Kidney epithelial cell (primary cell): ENCODE measurements at places on chromosomes 11 and 22.

DNA sequence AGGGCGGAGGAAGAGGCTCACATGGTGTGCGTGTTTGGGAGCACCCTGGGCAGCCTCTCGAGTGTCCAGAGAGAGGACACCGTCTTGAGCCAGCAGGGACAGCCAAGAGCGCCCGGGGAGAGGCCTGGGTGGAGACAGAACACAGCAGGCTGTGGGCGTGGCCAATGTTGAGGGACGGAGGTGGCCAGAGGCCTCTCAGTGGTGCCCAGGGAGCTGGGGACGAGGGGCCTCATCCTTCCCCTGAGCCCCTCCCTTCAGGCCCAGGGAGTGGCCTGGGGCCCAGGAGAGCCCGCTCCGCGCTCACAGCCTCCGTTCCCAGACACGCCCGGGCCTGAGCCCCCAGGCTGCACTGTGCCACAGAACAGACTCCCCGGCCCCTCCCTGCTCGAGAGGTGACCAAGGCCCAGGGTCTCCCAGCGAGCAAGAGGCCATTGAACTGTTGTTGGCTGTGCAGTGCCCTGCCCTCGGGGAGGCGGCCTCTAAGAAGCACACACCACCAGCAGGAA, 48.4 kb downstream of the CDKN1C start:
- no peak for DNase-seq

DNA sequence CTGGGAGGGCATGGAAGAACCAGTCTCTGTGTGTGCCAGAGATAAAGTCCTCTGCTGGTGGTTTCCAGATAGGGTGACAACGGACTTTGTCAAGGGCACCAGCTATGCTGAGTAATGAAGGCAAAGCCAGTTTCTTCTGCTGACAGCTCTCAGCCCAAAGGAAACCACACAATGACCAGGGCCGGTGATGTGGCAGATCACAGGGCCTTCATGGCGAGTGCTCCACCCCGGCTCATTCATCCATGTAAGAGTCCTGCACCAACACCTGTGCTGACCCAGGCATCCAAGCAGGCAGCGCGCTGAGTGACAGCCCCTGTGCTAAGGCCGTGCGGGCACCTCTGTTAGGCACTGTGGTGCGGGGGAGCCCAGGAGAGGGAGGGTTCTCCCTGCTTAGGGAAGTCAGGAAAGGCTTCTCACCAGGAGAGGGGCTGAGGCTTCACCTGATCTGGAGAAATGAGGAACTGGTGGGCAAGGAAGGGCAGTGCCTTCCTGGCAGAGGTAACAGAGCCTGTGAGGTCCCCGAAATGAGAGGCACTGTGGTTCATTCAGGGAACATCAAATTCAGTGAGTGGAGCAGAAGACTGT, 33.8 kb downstream of the TP53I11 start:
- DNase-seq: no peak

- DNase-seq: no peak
Observed at GRCh38 chr11:34787348-34787747, 128.8 kb downstream of the APIP start.

GRCh38 chr22:49482811-49483210, 344.9 kb downstream of the BRD1 start:
- no peak for DNase-seq

DNA sequence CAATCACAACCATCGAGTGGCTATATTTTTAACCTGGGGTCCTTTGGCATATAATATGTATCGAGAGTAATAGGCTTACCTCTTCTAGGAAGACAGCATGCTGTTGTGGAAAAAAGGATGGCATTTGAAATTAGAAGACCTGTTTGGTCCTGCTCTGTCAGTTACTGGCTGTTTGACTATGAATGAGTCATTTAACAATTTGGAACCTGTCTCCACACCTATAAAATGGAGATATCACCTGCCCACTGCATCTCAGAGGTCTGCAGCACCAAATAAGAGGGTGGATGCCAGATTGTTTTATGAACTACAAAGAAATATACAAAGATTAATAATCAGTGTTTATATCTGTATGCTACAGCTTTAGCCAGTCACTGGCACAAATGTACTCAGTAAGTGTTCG, 60.8 kb downstream of the SLC25A17 start:
- DNase-seq: no peak

- no peak for DNase-seq
Observed at GRCh38 chr11:93361435-93361834, 30.9 kb downstream of the DEUP1 start.

- DNase-seq: no peak
Observed at GRCh38 chr11:98561877-98562395, 458.8 kb upstream of the CNTN5 start.

DNA sequence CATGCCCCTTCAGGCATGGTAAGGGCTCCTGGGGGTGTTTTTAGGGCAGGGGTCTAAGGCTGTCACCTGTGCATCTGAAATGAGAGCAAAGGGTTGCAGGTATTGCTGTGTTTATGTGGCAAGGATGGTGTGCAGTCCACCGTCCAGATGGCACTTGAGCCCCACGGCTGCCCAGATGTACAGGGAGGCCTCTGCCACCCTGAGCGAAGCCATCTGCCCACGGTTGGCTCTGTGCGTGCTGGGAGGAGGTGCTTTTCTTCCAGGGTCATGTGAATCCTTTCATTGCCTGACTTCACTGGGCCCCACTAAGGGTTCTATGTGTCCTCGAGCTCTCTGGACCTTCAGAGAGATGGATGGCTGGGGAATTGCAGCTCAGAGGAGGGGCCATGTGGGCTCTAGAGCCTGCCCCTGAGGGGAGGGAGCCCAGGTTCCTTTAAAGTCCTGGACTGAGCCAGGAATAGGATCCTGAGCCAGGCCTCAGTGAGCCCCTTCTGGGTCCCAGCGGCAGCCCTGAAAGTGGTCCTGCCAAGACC, 89.9 kb downstream of the CTTN start:
- DNase-seq: no peak

- DNase-seq: no peak
Observed at GRCh38 chr11:28137366-28137765, 29.2 kb downstream of the METTL15 start.

DNA sequence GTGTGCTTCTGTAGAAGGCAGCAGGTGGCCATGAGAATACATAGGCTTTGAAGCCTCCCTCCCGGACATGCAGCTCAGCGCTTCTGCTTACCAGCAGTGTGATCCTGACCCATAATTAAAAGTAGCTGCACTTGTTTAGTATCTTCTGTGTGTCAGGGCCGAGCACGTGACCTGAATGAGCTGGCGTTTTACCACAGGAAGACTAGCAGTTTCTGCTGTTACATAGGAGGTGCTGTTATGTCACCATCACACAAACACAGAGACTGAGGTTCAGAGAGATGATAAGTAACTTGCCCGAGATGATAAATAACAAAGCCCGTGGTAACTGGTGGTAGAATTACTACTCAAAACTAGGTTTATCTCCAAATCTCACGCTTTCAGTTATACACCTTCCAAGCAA, 329.5 kb downstream of the OPCML start:
- DNase-seq: no peak

GRCh38 chr11:64540428-64540825, 50.6 kb upstream of the SLC22A12 start:
- DNase-seq: no peak

- DNase-seq: no peak
Observed at GRCh38 chr11:113392236-113392921, 4.8 kb downstream of the ANKK1 start.

- DNase-seq: no peak
Observed at GRCh38 chr11:76636826-76637460, 33.6 kb downstream of the LRRC32 start.

GRCh38 chr22:42001121-42001520, 2.5 kb downstream of the WBP2NL start:
- DNase-seq: no peak

- no peak for DNase-seq
Observed at GRCh38 chr11:95698676-95699557, 90.7 kb downstream of the FAM76B start.

GRCh38 chr11:119479685-119480275, 56.8 kb upstream of the THY1 start:
- DNase-seq: no peak

DNA sequence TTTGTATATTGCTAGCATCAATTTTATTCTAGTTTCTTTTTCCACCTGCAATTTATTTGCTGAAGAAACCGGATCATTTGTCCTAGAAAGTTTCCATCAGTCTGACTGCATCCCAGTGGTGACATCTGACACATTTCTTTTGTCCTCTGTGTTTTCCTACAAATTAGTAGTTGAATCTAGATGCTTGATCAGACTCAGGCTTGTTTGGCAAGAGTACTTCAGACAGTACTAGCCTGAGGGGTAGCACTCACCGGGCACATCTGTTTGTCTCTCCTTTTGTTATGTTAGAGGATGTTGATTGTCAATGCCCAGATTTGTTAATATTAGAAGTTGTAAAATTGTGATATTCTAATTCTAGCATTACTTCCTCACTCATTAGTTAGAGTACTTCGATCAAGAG, 204.8 kb downstream of the SWAP70 start:
- DNase-seq: no peak
